Memory B cell (primary cell): ENCODE measurements at places on chromosomes 2 and 18.

DNA sequence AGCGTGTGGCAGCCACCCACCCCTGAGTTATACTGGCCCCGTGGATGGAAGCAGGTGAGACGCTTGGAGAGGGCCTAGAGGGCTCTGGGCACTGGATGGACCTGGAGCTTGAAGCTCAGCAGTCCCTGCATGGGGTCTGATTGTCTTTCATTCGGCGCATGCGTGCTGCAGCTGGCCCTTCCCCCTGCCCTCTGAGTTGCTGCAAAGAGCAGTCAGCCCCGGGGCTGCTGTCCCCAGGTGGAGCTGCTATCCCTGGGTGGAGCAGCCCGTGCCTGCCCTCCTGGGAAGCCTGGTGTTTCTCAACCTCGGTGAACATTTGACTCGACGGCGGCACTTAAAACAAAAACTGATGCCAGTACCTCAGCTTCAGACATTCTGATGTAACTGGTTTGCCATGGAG lies 29.6 kb downstream of the IGFBP5 start:
- peaks cover 27% of the 10 kb centered on the region for H3K27me3 ChIP-seq
- no peaks in the 10 kb centered on the region for H3K36me3 ChIP-seq
- DNase-seq = no peak
- no peak overlapping the region for H3K27ac ChIP-seq
- H3K4me1 ChIP-seq = peaks cover 4% of the 10 kb centered on the region

GRCh38 chr18:2627821-2628276 lies 27.7 kb upstream of the SMCHD1 start:
- DNase-seq = no peak
- H3K4me1 ChIP-seq = peaks cover 11% of the 10 kb centered on the region
- peaks cover 8% of the 10 kb centered on the region for H3K36me3 ChIP-seq
- no peak overlapping the region for H3K4me3 ChIP-seq

- H3K4me1 ChIP-seq = peaks cover 76% of the 10 kb centered on the region
- no peaks in the 10 kb centered on the region for H3K36me3 ChIP-seq
- peak overlapping the region; percentile 81 for H3K27ac ChIP-seq
- no peaks in the 10 kb centered on the region for H3K27me3 ChIP-seq
- H3K4me3 ChIP-seq = peak overlapping the region; percentile 21
Observed at GRCh38 chr2:127633556-127634065, 12.3 kb upstream of the GPR17 start.

DNA sequence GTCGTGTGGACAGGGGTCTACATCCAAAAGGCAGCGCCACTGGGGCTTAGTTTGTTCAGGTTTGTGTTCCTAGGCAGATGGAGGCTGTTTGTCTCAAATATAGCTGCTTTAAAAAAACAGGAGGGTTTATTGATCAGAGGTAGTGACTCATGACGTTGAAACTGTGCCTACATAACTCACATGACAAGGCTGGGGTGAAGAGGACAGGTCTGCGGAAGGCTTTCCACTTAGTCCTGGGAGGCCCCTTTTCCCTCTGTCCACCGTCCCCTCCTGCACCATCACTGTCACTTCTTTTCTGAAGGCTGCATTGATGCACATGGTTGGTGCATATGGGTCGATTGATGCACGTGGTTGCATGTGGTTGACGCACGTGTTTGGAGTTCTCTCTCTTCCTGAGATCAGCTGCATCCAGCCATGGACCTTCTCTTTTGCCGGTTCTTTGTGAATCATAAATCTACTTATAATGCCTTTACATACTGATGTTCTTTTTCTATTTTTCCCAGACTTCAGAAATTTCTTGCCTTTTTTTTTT lies 10.9 kb downstream of the SH3RF3 start:
- no peak overlapping the region for H3K27ac ChIP-seq
- no peaks in the 10 kb centered on the region for H3K36me3 ChIP-seq
- H3K4me3 ChIP-seq = no peak overlapping the region
- DNase-seq = no peak
- H3K4me1 ChIP-seq = peaks cover 3% of the 10 kb centered on the region

DNA sequence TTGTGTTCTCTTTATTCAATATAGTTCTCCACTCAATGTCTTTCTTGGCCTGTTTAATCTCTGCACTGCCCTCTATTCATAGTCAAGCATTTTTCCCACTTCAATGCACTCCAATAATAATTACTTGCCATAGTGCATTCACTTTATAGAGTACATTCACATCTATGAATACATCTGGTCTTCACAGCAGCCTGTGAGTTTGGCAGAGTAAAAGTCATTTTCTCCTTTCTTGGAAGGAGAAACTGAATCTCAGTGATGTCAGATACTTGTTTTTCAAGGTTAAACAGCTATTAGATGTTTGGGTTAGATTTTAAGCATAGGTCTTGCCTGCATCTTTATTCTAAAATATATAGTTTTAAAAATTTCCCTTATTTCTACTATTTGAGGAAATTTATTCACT lies 373.2 kb downstream of the TRIB2 start:
- H3K4me3 ChIP-seq = no peak overlapping the region
- H3K27ac ChIP-seq = no peak overlapping the region
- DNase-seq = no peak
- no peaks in the 10 kb centered on the region for H3K4me1 ChIP-seq
- peaks cover 9% of the 10 kb centered on the region for H3K27me3 ChIP-seq
- H3K36me3 ChIP-seq = no peaks in the 10 kb centered on the region

GRCh38 chr2:48120759-48121242 lies 214.5 kb upstream of the FBXO11 start:
- peaks cover 6% of the 10 kb centered on the region for H3K27me3 ChIP-seq
- H3K4me3 ChIP-seq = no peak overlapping the region
- H3K4me1 ChIP-seq = peaks cover 3% of the 10 kb centered on the region
- no peak overlapping the region for H3K27ac ChIP-seq
- no peak for DNase-seq

DNA sequence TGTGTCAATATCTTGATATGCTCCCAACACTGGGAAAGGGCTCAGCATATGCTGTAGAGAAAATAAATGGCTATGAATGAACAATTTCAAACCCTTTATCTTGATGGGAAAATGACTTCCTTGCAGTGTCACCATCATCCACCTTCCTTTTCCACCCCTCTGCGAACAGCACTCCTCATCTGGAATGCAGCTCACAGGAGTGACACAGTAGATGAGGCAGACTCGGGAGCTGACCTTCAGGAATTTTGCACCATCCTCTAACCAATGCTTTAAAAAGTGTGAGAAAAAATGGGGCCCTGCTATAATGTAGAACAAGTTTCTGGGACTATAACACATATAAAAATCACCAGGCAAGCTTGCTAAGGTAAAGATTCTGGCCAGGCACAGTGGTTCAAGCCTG lies 41.3 kb upstream of the YPEL5 start:
- H3K4me1 ChIP-seq = no peaks in the 10 kb centered on the region
- DNase-seq = no peak
- no peak overlapping the region for H3K4me3 ChIP-seq
- H3K27ac ChIP-seq = no peak overlapping the region
- H3K27me3 ChIP-seq = peaks cover 10% of the 10 kb centered on the region

GRCh38 chr2:15222856-15223255 lies 338.3 kb downstream of the NBAS start:
- H3K27ac ChIP-seq = no peak overlapping the region
- H3K36me3 ChIP-seq = peaks cover 36% of the 10 kb centered on the region
- no peaks in the 10 kb centered on the region for H3K4me1 ChIP-seq
- DNase-seq = no peak
- no peak overlapping the region for H3K4me3 ChIP-seq
- no peaks in the 10 kb centered on the region for H3K27me3 ChIP-seq

GRCh38 chr18:7809978-7810377 lies 242.9 kb downstream of the PTPRM start:
- no peak overlapping the region for H3K27ac ChIP-seq
- no peak for DNase-seq
- no peaks in the 10 kb centered on the region for H3K36me3 ChIP-seq
- no peaks in the 10 kb centered on the region for H3K4me1 ChIP-seq
- no peak overlapping the region for H3K4me3 ChIP-seq

DNA sequence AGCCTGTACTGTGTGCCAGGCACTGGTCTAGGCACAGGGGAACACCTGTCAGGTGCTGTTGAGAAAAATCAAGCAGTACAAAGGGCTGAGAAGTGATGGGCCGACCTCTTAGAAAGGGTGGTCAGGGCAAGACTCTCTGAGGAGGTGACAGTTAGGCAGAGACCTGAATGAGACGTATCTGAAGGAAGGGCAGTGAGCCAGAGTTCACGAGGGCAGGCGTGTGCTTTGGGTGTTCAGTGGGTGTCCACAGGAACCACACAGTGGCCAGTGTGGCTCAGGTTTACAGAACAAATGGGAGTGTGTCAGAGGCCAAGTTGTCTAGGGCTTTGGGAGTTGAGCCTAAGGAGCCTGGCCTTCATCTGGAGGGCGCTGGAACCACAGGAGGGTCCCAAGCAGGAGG lies 6.2 kb downstream of the ARMC9 start:
- DNase-seq = no peak
- no peaks in the 10 kb centered on the region for H3K36me3 ChIP-seq
- no peaks in the 10 kb centered on the region for H3K4me1 ChIP-seq
- H3K27me3 ChIP-seq = peaks cover 2% of the 10 kb centered on the region
- no peak overlapping the region for H3K4me3 ChIP-seq

GRCh38 chr2:108536133-108536780 lies 2.0 kb downstream of the LIMS1 start:
- H3K36me3 ChIP-seq = no peaks in the 10 kb centered on the region
- peak overlapping the region; percentile 30 for H3K4me3 ChIP-seq
- no peaks in the 10 kb centered on the region for H3K27me3 ChIP-seq
- DNase-seq = no peak
- H3K4me1 ChIP-seq = peaks cover 21% of the 10 kb centered on the region

DNA sequence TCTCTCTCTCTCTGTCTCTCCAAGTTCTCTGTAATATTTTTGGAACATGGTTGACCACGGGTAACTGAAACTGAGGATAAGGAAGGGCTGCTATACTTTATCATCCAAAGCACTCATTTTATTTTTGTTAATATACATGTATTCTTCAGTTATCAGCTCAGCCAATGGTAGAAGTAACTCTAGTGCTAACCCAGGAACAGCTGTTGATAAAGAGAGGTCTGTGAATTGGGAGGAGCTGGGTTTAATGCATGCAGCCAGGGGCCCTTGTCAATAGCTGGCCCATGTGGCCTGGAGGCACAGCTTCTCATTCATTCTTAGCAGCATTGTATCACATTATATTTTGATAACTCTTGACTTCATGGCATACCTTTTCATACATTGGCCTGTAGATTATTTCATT lies 401.6 kb downstream of the EPHA4 start:
- no peak overlapping the region for H3K27ac ChIP-seq
- no peaks in the 10 kb centered on the region for H3K4me1 ChIP-seq
- DNase-seq = no peak
- no peak overlapping the region for H3K4me3 ChIP-seq
- H3K36me3 ChIP-seq = no peaks in the 10 kb centered on the region

DNA sequence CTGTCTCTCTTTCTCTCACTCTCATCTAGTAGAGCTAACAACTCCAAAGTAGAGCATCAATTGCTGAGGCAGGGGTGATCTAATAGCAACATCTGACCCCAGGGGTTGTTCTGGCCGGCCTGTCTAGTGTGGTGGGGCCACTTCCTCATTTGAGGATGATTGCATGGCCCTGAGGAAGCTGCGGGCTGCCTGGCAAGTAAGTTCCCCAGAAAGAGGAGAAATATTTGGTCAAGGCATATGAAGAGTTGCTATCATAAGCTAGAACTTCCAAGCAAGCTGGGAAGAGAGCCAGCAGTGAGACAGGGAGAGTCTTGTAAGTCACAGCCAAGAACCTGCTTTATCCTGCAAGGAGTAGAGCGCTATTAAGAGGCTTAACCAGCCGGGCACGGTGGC lies 50.8 kb upstream of the TMEM87B start:
- H3K27ac ChIP-seq = no peak overlapping the region
- peaks cover 20% of the 10 kb centered on the region for H3K4me1 ChIP-seq

DNA sequence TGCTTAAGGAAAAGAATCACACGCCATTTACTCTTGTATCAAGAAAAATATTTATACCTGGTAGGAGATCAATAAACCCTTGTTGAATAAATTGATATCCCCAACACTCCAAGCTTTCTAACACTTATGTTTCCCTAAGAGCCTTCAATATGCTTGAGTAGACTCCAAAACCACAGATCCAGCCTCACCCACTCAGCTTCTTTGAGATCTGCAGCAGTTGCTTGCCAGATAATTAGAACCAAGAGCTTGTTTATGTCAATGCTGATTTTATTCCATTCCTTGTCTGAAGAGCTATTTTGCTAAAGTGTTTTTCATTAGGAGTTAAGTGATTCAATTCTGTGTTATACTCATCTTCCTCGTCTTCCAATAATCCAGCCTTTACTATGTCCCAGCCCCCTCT lies 26.3 kb upstream of the CRIM1 start:
- H3K27ac ChIP-seq = no peak overlapping the region
- no peak overlapping the region for H3K4me3 ChIP-seq
- no peaks in the 10 kb centered on the region for H3K27me3 ChIP-seq

DNA sequence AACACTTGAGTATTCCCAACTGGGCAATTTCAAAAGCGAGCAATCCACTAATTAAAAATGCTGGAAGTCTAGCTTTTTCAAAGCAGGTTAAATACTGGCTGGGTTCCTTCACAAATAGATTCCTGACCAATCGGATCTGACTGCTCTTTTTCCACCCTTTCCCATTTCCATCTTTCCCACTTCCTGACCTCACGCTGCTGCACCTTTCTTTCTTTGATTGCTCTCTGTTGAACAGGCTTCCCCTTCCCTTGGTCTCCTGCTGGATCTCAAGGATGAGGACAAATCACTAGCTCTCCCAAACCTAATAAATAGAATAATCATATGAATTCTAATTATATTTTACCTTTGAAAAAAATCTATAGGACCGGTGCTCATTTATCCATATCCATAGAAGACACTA lies 121.2 kb downstream of the TCF4 start:
- no peak for DNase-seq
- H3K4me1 ChIP-seq = peaks cover 15% of the 10 kb centered on the region
- H3K36me3 ChIP-seq = no peaks in the 10 kb centered on the region
- no peaks in the 10 kb centered on the region for H3K27me3 ChIP-seq
